Central memory CD8-positive, alpha-beta T cell (primary cell): ENCODE measurements at places on chromosomes 5 and 9.

GRCh38 chr9:5652821-5653220 is 23.9 kb downstream of the RIC1 start:
- DNase-seq: no peak

DNA sequence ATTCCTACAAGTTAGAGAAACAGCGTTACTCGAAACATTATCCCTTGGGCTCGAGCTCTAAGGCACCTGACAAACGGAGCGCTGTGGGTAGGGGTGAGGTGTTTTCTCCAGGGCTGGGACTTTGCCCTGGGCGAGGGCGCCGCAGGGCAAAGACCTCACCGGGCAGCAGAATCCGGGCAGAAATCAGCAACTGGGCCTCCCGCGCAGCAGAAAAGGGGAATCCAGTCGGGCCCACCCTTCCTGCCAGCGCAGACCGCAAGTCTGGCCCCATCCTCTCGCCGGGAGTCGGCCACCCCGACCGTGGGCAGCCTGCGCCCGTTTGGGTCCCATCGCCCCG is 430 bp upstream of the MSH3 start:
- no peak for DNase-seq

- DNase-seq: no peak
Observed at GRCh38 chr5:179122411-179123108, 62.4 kb downstream of the ZNF354C start.

DNA sequence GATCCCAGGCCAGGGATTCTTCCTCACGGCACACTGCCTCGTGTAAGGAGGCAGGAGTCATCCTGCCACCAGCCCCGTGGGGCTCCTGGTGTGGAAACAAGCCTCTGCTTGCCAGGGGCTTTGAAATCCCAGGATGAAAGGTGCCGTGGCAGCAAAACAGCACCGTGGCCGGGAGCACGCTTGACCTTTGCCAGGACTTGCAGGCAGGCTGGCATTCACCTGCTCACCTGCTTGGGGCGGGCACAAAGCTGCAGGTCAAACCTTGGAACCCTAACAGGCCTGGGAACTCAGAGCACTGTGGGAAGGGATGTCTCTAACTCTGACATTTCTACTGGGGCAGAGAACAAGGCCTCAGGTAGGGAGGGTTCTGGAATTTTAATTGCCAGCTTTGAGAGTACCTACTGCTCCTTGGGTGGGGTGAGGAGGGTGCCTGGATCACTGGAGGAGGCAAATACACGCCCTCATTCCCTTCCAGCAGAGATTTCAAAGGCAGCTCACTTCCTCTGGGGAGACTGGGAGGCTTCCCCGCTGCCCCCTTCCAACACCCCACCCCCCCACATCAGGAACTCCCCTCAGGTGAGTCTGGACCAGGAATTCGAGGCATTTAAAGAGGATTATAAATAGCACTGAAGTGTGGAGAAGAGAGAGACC is 45.6 kb upstream of the STXBP1 start:
- no peak for DNase-seq

DNA sequence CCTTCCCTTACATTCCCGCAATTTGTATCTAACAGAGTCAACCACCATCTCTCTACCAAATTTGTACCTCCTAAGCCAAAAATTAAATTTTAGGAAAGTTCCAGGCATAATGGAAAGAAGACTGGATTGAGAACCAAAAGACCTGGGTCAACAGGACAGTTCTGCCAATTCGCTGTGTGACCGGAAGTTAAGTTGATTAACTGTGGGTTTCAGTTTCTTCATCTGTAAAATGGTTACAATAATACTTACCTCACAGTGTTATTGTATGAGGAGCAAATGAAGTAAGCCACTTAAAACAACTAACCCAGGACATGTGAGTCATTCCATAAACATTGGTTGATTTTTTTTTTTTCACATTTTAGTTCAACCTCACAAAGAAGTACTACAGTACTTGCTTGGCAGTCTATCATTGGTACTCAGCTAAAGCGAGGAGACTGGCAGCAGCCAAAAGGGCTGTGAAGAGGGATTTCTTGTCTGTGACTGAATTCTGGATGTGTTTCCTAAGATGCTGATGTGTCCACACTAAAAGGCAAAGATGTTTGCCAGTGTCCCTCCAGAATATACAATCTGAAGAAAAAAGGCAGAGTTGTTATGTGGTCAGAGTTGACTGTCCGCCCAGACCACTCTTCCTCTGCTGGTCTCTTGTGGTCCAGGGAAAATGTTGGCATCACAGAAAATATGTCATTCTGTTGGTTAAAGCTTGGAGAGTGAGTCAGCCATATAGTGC is 198.6 kb downstream of the TLE1 start:
- no peak for DNase-seq

DNA sequence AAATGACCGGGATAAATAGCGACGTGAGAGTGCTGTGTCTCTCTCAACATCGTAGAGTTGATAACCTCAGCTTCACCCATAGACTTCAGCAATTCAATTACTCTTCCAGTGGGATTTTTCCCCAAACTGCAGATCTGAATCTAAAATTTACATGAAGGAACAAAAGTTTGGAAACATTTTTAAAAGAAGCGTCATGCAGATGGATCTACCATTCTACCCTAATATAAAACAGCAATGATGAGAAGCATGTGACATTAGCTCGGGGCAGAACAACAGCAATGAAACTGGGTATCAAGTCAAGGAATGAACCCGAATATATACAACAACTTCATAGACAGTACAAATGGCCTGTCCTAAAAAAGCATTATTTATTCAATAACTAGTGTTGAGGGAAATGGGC is 18.8 kb downstream of the GLT6D1 start:
- DNase-seq: no peak

- peak; percentile 72 for DNase-seq
Observed at GRCh38 chr5:179060116-179061008, at the start of gene ZNF354C. Gene ZNF354C, plus strand, starts transcription at chr5:179060373. Its CDS starts 1,696 bp downstream, at chr5:179062069.

DNA sequence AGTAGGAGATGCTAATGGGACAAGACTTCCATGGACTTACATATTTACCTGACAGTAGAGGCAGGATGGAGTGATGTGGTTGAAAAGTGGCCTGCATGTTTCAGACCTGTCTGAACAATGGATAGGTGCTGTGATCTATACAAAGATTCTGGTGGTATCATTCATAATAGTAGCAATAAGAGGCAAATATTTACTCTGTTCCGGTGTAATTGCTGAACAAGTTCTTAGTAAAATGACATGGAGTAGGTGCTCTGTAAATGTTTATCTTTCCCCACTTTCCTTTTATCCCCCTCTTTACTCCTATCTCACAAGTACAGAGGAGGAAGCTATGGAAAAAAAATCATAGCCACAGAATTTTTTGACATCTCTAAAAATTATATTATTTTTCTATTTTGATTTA is 159.0 kb upstream of the SLC12A2 start:
- DNase-seq: no peak

DNA sequence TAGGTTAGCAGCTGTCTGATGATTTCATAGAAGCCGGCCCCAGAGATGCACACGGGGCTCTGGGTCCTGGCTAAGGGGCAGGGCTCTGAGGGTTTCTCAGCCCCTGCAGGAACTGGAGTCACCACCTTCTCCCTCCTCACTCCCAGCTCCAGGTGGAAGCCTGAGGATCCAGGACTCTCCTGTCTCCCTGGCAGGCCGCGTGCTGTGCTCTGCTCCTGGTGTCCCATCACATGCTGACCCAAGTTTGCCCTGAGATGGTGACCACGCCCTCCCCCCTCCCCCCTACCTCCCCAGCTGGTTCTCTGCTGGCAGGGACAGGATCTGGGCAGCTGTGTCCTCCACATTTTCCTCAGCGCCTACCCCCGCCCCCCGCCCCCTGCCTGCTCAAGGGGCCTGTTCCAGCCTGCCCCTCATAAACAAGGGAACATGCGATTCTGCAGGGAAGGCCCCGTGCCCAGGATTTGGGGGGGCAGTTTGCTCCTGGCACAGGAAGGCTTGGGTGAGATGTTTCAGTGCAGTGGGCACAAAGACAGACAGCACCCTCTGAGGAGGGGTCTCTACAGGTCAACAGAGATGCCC is 87.4 kb downstream of the PSD2 start:
- DNase-seq: no peak

DNA sequence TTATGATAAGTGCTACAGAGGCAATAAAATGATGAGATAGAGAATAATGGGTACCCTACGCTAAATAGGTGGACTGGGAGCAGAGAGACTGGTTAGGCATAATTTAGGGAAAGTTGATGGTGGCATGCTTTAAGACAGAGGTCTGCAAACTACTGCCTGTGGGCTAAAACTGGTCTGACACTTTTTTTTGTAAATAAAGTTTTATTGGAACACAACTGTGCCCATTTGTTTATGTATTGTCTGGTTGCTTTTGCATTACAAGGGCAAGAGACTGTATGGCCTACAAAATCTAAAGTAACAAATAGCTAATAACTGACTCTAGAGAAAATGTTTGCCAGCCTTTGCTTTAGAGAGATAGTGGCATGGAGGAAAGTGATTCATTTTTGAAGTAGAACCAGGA is 2.5 kb downstream of the ERCC6L2 start:
- no peak for DNase-seq

DNA sequence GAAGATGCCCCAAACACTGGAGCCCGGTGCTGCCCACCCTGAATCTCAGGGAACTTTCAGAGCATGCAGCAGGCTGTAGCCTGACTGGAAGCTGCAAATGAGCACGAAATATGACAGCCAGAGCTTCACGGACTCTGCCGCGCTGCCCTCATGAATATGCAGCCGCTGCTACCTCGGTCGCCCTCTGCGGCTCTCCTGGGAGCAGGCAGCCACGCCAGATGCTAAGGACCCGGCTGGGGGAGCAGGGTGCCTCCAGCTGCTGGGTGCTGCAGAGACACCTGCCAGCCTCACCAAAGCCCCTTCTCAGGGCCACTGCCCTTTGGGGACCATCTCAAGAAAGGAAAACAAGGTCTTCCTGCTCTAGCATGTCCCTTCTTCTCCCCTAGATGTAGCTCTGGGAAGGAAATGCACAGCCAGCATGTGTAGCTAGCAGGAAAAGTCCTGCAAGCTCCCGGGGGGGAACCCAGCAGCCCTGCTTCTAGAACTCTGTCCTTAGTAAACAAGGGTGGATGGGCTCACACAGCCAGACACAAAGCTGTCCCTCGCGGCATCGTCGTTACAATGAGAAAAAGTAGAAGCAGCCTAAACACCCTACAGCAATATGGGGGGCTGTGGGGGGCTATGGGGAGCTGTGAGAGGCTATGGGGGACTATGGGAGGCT is 56.8 kb upstream of the OLFM1 start:
- DNase-seq: no peak

DNA sequence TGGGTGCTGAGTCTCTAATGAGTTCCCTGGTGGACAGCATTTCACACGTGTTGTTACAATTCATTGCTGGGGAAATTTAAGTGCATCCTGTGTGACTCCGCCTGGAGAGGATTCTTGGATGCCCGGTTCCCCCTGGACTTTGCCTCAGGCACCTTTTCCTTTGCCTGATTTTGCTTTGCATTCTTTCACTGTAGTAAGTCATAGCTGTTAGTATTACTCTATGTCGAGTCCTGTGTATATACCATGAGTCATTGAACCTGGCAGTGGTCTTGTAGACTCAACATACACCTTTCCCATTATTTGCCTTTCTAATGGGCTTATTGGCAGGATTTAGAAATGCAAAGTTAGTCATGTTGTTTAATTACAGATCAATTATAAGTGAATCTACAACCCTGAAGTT is 81.9 kb upstream of the DHFR start:
- no peak for DNase-seq

- no peak for DNase-seq
Observed at GRCh38 chr9:129520082-129520481, 100.8 kb downstream of the C9orf50 start.
